ENCODE measurements at places on chromosomes 4 and X. TPM values are rescaled to one million over a fixed set of nuclear protein-coding genes. Genes with fewer than 3 reads are reported as not detected.

FAM47E gene
- total RNA-seq, result not detected

SMIM31 gene
- total RNA-seq, result not detected

TCEAL6 gene
- total RNA-seq, result not detected

FTSJ1 gene
- 89.9 TPM for total RNA-seq

FAM156B gene
- total RNA-seq, result 8.4 TPM

TCEAL7 gene
- total RNA-seq, result 26.2 TPM

JCHAIN gene
- total RNA-seq, result not detected

TMEM192 gene
- 5.1 TPM for total RNA-seq

GAGE12E gene
- total RNA-seq, result not detected

DUSP9 gene
- not detected for total RNA-seq

GPR78 gene
- total RNA-seq, result 0.37 TPM

TMEM31 gene
- total RNA-seq, result not detected

VCX3B gene
- total RNA-seq, result not detected

SLITRK4 gene
- 7.0 TPM for total RNA-seq

EPGN gene
- total RNA-seq, result 0.73 TPM

PLP1 gene
- total RNA-seq, result 1.1 TPM

CXorf51B gene
- total RNA-seq, result not detected

PHOX2B gene
- not detected for total RNA-seq

UGT2B15 gene
- not detected for total RNA-seq

CFAP47 gene
- total RNA-seq, result not detected

All from subcutaneous preadipocyte (primary cell).